Cerebellum (tissue), 4 donors: ENCODE measurements at places on chromosomes 2 and 18.

DNA sequence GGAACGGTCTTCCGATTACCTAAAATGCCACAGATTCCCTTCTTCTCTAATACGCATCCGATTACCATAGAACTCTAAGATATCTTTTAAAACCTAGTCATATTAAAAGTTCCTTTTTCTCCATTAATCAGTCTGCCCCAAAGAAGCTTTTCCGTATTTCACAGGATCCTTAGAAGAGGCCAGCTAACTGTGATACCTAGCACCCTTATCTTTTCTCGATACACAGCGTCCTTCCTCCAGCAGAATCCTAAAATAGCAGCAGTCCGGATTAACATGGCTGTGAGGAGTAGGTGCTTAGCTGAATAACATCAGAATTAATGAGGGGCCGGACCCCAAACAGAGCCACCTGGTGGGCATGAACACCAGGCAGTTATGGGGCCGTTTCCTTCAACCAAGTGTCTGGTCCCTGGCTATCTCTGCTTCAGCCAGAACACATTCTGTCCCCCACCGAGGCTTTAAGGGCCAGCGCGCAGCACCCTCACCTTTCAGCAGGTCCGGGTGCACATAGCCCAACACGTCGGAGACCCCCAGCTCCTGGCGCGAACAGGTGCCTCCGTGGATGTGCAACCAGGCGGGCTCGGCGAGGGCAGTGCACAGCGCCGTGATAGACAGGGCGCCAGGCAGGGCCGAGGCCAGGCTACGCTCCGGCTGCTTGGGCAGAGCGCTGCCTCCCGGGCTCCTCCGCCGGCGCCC is 995 bp downstream of the TMEM127 start:
- DNase-seq: no peak

DNA sequence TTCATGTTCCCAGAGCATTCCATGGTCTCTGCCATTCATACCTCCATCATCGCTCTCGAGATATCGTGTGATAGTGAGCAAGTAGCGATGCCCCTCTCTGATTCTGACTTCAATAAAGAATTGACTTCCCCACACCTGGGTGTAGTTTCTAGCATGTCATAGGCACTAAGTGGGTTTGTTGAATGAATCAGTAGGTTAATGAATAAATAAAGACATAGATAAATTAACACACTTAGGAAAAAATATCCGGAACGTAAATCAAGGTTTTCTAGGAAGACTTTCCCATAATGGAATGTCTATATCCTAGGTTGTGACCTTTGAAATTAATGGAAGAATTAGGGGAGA is 159.1 kb downstream of the DOCK10 start:
- no peak for DNase-seq

- no peak for DNase-seq
Measured at GRCh38 chr2:165414187-165414586, 55.3 kb upstream of the CSRNP3 start.

DNA sequence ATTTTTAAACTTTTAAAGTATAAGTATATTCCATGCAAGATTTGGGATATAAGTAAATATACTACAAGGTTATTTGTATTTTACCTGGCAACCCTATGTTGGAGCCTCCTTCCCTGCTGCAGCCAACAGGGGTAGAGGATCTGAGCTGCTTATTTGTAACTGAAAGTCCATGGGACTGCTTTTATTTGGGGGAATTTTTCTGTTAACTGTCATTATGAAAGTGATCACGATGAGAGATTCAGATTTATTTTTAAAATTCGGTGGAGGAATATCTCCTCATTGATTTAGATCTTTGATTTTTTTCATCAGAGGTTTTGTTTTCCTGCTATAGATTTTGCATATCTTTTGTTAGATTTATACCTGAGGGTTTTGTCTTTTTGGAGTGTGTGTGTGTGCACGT is 215.9 kb downstream of the PRKCE start:
- DNase-seq: no peak

GRCh38 chr18:61502472-61502871 is 169.2 kb downstream of the CDH20 start:
- DNase-seq: peak; percentile 66

DNA sequence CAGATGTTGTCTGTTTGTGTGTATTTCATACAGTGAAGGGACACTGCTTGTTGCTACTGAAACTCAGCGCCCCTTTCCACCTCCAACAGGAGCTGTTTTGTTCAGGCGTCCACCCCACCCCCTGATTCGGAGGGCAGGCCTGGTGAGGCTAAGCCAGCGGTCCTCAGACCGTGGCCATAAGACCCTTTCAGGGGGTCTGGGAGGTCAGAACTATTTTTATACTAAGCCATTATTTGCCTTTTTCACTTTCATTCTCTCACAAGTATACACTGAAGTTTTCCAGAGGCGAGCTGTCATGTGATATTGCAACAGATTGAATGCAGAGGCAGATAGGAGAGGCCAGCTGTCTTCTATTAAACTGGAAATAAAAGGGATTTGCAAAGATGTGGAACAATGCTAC is 39.7 kb upstream of the IGFBP5 start:
- DNase-seq: no peak

DNA sequence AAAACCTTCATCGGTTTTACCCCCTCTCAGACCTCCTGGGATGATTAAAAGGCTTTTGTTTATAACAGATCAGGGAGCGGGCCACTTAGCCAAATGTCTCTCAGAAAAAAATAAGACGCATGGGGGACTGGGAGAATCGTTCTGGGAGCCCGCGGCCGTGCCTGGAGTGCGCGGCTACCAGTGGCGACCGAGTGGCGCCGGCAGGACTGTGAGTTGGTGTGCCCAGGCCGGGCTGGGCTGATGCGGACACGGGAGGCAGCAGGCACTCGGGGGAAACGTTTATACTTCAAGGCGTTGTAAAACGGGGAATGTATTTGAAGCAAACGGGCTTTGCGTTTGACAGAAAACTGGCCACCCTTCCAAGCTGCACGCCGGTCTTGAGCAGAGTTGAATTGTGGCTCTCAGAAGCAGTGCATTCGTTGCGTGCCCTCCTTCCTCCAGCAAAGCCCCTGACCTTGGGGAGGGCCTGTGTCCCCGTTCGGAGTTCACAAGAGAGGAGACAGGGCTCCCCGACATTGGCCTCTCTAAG is 4.7 kb upstream of the HOXD10 start:
- no peak for DNase-seq

- no peak for DNase-seq
Measured at GRCh38 chr2:113181258-113182051, 7.7 kb downstream of the PSD4 start.

DNA sequence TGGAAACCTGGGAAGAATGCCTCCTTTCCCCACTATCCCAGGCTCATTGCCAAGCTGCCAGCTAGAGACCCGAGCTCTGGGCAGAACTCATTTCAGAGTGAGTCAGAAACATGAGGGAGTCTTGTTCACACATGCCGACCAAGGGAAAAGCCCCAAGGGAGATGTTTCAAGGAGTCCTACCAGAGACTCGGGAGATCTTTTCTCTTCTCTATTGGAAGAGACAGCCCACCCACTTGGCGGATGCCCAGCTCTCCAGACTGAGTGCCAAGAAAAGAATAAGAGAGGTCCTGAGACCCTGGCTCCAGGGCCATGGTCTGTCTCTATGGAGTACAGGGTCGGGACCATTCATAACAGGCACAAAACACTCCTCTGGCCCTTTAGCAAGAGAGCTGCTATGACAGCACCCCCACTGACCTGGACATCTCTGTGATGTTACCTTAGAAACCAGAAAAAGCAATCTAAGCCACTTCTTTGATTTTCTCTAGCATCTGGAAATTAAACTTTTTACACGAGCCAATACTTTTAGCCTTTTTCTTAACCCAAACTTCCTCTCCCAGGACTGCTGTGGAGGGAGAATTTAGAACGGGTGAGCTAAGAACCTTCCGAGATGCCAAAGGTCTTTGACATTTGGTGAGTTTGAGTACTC is 18.5 kb upstream of the IGFBP5 start:
- no peak for DNase-seq

- no peak for DNase-seq
Measured at GRCh38 chr18:49343179-49343578, 117.3 kb downstream of the DYM start.

GRCh38 chr2:236536727-236537398 is 32.8 kb upstream of the ACKR3 start:
- no peak for DNase-seq

GRCh38 chr2:230828272-230828961 is 36.3 kb upstream of the ITM2C start:
- no peak for DNase-seq

- peak; percentile 10 for DNase-seq
Measured at GRCh38 chr2:91477731-91478672, 2786.5 kb downstream of the RPIA start.

DNA sequence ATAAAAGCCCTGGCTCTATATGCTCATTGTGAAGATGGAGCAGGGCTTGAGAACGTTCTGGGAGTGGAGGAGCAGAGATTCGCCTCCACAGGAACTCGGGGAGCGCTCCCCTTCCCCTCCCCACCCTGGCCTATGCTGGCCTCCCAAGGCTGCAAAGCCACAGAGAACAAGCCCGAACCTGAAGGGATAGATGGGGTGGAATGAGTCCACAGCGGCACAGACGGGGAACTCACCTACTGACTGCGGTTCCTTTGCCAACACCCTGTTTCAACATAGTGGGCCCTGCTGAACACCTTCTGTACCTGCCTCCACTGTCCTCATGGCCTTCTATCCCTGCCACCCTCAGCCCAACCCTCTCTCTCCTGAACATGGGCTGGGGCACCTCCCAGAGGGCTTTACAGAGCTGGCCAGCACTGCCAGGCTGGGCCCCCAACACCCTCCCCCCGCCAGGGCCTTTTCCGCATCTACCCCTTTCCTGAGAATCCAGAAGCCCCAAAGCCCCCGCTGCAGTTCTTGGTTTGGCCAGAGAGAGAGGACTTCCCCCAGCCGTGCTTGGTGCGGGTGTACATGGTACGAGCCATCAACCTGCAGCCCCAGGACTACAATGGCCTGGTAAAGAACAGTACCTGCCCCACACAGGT is 41.5 kb downstream of the LMAN2L start:
- DNase-seq: no peak

- no peak for DNase-seq
Measured at GRCh38 chr2:176106581-176107539, at the start of gene HOXD11. HOXD11 (plus strand) TSS chr2:176107280; CDS start chr2:176107356, 76 bp downstream.

- no peak for DNase-seq
Measured at GRCh38 chr18:13566941-13567746, 159.2 kb downstream of the FAM210A start.

DNA sequence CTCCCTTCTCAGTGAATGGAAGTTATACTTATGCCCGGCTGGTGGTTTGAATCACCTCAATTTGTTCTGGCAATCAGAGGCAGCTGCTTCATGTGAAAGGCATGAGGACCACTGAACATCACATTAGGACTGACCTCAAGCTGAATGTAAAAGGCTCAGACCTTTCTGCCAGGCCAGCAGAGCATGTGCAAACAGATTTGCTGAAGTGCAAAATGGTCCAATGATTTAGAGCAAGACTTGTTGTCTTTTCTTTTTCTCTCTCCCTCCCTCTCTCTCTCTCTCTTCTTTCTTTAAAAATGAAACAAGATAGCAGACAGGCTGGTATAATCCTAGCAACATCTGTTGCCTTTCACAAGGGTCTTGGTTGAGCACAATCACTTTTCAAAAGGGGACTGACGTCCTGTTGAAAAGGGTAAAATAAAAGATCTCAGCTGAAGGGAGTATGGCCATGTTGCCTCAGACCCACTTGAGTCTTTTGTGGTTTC is 13.3 kb upstream of the CDH7 start:
- no peak for DNase-seq

DNA sequence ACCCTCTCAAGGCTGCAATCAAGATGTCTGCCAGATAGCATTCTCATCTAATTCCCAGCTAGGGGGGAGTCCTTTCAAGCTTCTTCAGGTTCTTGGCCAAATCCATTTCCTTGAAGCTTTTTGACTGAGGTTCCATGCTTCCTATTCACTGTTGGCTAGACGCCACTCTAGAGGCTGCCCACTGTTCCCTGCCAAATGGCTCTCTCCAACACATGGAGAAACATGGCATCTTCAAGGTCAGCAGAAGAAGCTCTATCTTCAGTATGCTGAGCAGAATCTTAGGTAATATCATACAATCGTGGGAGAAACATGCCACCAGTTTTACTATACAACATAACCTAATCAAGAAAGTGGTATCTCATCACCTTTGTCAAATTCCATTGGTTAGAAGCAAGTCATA is 1985.1 kb upstream of the CELF4 start:
- DNase-seq: no peak

- no peak for DNase-seq
Measured at GRCh38 chr18:52426041-52426440, 86.0 kb downstream of the DCC start.

DNA sequence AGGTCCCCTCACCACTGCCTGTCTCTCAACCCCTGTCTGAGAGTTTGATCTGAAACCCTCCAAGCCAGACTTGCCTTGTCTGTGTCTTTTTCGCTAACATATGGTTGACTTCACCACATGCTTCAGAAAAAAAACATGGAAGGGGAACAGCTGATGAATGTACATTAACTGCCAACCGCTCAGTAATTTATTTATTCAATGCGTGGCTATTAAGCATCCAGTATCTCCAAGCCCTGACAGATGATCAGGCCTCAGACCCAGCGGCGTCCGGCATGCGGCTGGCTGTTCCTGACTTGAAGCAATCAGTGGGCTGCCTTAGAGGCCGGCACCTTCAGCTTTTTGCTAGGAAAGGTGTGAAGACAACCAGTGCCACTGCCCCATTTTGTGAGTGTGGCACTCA is 62.3 kb downstream of the NGEF start:
- DNase-seq: no peak

- no peak for DNase-seq
Measured at GRCh38 chr2:65344689-65345088, 87.7 kb downstream of the SPRED2 start.

DNA sequence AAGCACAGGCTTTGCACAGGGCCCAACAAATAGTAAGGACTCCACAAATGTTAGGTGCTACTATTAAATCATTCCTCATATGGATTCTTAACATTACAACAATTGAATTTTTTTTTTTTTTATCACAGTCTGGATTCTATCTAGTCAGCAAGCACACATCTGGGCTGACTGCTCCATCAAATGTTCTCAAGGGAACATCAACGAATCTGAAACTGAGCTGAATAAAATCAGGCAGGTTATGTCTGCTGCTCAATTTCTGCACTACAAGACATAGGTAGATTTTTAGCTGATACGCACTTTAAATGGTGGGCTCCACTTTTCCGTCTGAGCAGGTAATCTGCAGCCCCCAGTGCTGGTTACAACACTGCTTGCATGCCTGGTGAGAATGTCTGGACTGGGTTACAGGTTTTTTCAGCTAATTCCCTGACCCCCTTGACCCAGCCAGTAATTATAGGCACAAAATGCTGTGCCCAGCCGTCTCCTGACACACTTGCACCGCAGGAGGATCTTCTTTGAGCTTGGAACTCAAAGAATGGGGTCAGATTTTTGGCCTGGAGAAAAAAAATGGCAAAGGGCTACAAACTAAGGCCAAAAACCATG is 44.6 kb downstream of the ADD2 start:
- no peak for DNase-seq

- no peak for DNase-seq
Measured at GRCh38 chr2:69917852-69918251, 2.9 kb downstream of the MXD1 start.
